Stimulated activated CD4-positive, alpha-beta T cell treated with anti-CD3 and anti-CD28 coated beads, Interleukin-1b, Interleukin-23, amount 100 ng/mL, for 48 hours (primary cell): ENCODE measurements at places on chromosomes 7 and 10.

- no peak for DNase-seq
These were observed 214.9 kb upstream of the PPP1R3A start for GRCh38 chr7:114133717-114134116.

GRCh38 chr10:28841625-28842024 lies 164.3 kb downstream of the BAMBI start:
- DNase-seq = no peak

GRCh38 chr10:48598243-48598935 lies 6.5 kb downstream of the ARHGAP22 start:
- DNase-seq = no peak

GRCh38 chr10:356452-356851 lies 221.2 kb downstream of the ZMYND11 start:
- DNase-seq = no peak

DNA sequence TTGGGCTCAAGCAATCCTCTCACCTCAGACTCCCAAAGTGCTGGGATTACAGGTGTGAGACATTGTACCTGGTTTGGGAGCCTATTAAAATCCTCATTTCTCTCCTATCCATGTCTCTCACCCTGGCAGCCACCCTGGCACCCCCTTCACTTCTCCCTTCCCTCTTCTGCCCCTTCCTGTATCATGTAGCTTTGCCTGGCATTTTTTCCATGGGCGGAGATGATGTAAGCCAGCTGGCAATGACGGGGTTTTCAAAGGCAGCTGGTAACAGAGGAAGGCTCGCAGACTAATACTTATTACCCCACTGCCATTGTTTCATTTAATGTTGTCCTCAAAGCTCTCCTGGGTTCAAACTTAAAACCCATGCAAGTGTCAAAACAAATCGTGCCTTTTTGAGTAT lies 61.9 kb downstream of the RGS10 start:
- no peak for DNase-seq

- DNase-seq = no peak
These were observed 402.3 kb downstream of the DNAJB9 start for GRCh38 chr7:108972004-108972403.

DNA sequence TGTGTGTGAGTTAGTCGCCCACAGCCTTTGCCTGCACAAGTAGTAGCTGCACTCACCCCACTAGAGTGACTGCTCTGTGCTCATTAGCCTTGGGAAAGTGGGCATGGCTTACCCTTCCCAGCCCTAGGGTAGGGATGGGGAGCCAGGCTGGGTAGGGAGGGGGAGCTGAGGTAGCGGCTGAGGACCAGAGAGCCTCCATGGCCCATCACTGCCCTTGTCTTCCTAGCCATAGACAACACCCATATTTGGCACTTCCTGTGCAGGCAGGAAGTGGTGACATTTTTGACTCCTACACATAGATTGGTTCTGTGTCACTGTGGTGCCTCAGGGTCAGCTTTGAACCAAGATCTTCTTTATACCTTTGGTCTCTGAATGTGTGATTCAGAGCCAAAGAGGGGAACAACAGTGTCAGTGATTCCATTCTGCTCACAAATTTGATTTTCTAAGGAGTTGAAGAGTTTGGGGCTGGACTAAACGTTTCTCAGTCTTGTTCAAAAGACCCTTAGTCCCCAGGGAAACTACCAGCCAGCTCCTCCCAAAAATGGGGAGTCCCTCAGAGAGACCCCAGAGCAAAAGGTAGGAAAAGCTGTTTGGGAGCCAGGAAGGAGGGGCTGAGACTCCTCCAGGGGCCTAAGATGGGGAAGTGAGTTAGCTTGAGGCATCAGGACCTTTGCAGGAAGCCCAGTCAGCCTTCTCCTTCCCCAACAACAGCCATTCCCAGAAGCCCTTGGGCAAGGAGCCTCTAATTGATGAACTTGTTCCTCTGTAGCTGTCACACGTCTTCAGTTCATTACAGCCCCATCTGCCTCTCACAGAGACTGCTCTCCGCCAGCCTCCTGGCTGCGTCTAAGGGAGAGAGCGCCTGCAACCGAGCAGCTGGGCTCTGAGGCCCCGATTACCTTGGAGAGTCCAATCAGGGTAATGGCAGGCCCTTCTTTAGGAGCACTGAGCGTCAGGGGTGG lies 135.0 kb downstream of the CDH23 start:
- peak; percentile 68 for DNase-seq

GRCh38 chr10:86793696-86794095 lies 37.3 kb downstream of the BMPR1A start:
- DNase-seq = no peak

GRCh38 chr10:12337453-12338372 lies 11.6 kb upstream of the CAMK1D start:
- no peak for DNase-seq

GRCh38 chr7:41134300-41135255 lies 568.3 kb downstream of the INHBA start:
- no peak for DNase-seq

GRCh38 chr10:71092812-71093401 lies 119.5 kb upstream of the UNC5B start:
- DNase-seq = no peak

DNA sequence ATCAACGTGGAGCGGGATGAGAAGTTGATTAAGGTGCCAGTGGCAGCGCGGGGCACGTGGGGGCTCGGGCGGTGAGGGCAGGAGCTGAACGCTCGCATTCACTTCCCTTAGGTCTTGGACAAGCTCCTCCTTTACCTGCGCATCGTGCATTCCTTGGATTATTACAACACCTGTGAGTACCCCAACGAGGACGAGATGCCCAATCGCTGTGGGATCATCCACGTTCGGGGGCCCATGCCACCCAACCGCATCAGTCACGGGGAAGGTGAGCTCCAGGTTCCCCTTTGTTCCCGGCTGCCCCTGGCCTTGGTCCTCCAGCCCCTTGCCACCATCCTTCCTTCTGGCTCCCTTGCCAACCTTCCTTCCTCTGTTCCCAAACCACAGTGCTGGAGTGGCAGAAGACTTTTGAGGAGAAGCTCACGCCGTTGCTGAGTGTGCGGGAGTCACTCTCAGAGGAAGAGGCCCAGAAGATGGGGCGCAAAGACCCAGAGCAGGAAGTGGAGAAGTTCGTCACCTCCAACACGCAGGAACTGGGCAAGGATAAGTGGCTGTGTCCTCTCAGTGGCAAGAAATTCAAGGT lies 2.5 kb downstream of the UFSP1 start:
- DNase-seq = no peak

DNA sequence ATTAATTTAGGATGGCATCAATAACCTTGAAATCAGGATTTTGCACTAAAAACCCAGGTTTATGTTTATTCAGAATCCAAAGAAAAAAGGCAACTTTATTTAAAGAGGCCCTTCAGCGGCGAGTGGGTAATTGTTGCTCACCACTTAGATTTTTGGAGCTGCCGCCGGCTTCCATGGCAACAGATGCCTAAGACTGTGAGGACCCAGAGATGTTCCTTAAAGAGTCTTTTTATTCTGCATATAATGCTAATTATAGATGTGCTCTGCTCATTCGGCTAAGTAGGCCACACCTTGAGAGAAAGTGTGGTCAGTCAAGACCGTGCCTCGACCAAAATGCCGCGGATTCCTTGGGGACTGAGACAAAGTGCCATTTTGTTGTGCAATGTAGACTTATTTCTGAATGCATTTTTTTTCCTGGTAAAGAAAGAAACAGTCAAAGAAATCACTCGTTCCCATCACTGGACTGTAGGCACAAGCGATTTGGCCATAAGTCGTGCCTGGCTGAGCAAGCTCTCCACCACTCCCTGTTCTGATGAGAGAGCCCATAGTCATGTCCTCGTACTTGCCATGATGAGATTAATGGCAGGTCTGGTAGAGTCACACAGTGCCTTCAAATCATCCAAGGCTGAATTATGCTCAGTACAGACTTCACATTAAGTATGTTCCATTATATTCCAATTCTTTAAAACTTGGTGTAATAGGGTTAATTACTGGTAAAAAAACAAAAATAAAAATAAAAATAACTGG lies 21.4 kb upstream of the MGMT start:
- no peak for DNase-seq

- DNase-seq = no peak
These were observed 43.0 kb upstream of the SHTN1 start for GRCh38 chr10:117047947-117048346.

DNA sequence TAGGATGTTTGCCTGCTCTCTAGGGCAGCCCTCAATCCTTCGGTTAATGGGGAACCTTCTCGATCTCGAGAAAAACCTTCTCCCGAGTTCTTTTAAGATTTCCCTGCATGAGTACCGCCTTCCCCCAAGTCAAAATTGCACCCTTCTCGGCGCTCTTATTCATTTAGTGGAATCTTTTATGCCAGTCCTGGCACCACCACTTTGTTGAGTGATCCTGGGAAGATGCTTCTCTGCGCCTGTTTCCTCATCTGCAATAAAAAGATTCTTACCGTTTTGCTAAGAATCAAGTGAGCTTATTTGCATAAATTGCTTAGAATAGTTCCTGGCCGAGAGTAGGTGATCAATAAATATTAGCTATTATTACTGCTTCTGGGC lies 697 bp downstream of the ARPC1A start:
- no peak for DNase-seq

GRCh38 chr7:11252705-11253272 lies 279.1 kb downstream of the PHF14 start:
- no peak for DNase-seq

DNA sequence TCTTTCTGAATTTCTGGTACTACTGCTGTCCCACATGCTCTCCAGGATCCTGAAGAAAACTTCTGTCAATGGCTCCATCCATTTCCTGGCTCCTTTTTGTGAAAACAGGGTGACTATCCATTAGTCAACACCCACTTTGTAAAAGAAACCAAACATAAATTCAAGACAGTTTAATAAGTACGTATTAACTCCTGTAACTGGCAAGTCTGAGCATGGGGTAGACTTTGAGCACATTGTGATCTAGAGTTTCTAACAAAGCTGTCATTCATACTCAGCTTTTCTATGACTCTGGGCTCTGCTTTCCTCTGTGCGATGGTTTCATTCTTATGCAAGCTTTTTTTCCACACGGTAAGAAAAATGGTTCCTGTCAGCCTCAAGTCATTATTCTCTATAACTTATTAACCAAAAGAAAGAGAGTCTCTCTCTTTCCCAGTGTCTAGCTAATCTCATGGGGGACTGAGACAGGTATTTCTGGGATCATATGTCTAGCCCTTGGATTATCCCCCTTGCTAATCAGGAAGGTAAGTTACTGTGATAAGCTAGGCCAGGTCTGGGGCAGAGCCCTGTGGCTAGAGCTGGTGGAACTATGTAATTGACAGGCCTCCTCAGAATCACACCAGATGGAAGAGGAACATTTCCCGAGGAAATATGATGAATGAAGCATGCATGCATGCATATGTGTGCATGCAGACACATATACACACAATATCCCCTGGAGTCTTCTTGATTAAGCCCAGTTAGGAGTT lies 98.5 kb downstream of the GNAI1 start:
- no peak for DNase-seq

DNA sequence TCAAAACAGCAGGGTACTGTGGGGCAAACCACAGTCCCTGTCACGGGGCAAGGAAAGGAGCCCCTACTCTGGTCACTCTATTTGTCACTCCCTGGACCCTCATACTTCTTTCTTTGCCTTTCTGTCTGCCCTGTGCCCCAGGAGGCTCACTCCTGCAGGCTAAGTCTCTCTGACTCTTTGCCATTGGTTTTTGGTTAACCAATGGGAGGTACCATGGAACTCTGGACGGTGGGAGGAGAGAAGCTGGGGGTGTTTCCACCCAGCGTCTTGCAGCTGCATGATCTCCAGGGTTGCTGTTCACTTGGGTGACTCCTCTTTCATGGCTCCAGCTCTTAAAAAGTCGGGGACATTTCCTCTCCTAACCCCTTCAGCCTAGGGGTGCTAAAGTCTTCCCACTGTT lies 15.4 kb upstream of the EIF5AL1 start:
- DNase-seq = no peak

DNA sequence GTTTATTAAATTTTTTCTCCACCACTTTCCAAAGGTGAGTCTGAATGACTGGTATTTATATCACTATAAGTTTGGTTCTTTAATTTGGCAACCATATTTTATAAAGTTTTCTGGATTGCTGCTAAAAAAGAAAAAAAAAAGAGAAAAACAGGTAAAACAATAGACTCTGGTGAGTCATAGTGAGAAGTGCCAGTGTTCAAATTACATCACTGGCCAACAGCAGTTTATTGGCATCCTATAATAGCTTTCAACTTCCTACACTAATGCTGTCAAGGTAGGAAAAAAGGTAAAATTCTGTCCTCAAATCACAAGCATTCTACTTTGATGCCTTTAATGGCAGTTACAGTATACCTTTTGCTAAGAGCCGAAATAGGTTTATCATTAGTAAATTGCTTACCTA lies 808.8 kb downstream of the GRM8 start:
- no peak for DNase-seq

- DNase-seq = no peak
These were observed 133.3 kb upstream of the NAMPT start for GRCh38 chr7:106418094-106418493.

DNA sequence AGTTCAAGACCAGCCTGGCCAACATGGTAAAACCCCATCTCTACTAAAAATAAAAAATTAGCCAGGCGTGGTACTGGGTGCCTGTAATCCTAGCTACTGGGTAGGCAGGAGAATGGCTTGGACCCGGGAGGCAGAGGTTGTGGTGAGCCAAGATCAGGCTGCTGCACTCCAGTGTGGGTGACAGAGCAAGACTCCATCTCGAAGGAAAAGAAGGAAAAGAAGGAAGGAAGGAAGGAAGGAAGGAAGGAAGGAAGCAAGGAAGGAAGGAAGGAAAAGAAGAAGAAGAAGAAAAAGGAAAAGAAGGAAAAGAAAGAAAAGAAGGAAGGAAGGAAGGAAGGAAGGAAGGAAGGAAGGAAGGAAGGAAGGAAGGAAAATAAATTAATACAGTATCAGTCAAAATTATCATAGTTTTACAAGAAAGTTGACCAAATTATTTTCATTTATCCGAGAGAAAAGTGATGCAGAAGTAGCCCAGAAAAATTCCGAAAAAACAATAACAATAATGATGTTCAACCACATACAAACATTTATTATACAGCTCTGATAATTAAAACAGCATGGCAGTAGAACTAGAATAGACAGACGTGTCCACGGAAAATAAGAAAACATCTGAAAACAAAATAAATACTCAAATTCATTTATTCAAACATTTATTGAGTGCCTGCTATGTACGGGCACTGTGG lies 292.4 kb upstream of the MKLN1 start:
- DNase-seq = no peak

GRCh38 chr10:103649654-103650423 lies 156.3 kb downstream of the NEURL1 start:
- no peak for DNase-seq

DNA sequence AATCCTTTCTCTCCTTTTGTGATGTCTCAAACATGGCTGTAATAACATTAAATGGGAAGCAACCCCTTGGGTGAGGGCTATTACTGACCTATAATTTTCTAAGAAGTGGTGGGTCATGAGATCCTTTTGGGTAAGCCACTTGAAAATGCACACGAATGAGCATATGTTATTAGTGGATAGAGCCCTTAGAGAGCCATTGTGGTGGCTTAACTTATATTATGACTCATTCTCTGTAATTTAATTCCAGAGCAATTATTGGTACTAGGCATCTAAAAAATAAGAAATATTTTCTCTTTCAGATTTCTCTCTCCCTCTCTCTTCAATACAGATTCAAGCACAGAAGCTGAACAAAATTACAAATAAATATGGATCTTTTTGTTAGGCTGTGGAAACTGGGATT lies 1177.4 kb upstream of the PHF14 start:
- no peak for DNase-seq
